Astrocyte of the spinal cord (primary cell): ENCODE measurements at places on chromosomes 4 and X.
A peak's percentile ranks its signal among the peaks of the same experiment; 100 is the strongest.

DNA sequence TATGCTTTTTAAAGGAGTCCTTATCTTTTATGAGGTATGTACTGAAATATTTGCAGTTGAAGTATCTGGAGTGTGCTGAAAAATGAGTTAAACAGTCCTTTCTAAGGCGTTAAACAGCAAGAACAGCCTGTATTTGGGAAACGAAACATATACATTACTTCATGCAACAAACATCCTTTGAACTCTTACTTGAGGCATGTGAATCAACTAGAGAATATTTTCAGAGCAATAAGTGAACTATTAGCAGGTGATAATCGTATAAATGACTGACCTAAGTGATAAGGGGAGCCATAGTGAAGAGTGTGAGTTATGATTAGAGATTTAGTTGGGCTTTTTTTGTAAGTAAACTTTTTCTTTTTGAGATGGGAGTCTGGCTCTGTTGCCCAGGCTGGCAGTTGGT lies 45.9 kb upstream of the RHOH start:
- no peak for DNase-seq

DNA sequence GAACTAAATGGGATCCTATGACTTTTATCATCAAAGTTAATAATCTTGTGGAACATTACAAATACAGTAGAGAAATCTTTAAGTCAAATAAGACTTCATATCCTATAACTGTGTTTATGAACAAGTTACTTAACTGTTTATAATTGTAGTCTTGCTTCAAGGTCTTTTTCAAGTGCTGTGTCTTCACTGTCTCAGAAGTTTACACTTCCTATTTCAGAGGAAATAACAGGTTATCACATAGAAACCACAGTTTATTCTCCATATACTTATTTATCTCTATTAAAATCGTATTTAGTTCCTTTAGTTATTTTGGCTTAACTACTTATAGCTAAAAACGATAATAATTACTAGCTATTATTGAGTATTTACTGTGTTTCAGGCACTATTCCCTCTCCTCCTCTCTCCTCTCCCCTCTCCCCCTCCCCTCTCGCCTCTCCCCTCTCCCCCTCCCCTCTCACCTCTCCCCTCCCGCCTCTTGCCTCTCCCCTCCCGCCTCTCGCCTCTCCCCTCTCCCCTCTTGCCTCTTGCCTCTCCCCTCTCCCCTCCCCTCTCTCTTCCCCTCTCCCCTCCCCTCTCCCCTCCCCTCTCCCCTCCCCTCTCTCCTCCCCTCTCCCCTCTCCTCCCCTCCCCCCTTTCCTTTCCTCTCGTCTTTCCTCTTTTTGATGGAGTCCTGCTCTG lies 63.7 kb downstream of the RBPJ start:
- DNase-seq = no peak

DNA sequence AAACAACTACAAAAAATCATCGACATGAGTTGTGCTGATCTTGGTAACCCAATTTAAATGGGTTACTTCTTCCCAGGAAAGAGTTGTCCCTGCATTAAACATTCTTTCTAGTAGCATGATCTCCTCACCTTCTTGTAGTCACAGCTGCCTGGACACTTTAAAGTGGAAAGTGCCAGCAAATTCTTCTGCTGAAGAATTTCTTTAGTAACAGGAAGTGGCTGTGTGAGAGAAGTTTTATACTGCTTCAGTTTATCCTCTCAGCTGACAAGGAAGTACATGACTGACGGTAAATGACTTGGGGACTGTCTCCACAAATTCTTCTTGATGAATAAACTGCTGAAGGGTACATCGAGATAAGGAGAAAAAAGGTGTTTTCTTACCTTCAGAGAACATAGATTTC lies 18.2 kb upstream of the TNIP3 start:
- DNase-seq = peak; percentile 46

- peak; percentile 81 for DNase-seq
Observed at GRCh38 chr4:155828628-155829027, 37.4 kb downstream of the ASIC5 start.

DNA sequence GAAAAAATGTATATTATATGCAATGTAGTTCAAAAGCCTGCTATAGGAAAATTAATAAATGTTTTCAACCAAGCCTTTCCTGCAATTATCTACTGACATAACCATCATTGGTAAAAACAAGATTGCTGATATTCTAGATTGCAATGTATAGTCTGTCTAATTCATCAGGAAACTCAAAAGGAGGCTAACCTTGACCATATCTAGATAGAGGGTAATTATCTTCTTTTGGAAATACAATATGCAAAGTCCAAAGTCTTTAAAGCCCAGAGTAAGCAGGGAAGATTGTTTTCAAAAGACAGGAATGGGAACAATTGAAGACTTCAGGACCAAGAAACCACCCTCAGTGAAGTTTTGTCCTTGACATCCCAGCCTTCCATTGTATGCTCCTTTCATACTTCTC lies 123.1 kb upstream of the GLRA2 start:
- no peak for DNase-seq

- no peak for DNase-seq
Observed at GRCh38 chrX:151741606-151742005, 7.1 kb downstream of the CNGA2 start.

DNA sequence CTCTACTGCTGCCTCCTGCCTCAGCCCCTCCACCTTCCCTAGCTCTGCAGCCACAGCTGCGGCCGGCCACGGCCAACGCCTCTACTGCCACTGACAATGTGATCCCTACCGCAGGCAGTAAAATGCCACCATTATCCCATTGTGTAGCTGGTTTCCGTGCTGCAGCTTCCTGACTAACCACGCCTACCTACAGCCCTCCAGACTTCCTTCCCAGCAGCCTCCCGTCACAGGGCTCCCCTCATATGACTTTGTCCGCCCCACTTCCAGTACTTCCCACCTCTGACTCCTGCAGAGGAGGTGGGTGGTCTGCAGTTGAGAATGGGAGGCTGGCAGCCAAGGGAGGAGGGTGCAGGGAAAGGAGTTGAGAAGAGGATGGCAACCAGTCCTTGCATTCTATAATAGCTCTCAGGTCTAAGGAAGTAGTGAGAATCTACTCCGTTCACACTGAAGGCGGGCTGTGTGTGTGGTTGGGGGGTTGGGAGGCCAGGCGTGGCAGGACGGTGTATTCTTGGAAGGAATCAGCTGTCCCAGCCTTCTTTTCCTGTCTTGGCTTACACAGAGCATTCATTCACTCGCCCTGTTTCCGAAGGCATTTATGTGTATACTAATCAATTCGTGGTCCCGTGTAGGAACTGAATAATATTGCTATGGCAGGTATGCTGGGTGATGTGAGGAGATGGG lies 33.1 kb upstream of the USP51 start:
- no peak for DNase-seq

GRCh38 chrX:81890521-81890920 lies 688.6 kb downstream of the SH3BGRL start:
- DNase-seq = no peak

DNA sequence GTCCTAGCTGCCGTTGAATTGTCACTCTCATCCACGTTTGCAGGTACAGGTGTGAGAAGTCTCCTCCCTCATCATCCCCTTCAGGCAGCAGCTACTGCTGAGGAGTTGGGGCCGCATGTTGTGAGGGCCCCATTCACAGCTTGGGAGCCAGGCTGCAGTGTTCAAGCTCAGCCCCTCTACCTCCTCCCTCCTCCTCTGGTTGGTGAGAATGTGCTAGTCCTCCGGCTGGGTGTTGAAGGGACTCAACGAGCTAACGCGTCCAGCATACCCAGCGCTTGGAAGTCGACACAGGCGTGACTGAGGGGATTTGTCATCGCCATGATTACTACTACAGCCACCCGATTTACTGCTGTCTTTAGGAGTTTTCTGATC lies 82.0 kb upstream of the PSAPL1 start:
- no peak for DNase-seq

- DNase-seq = peak; percentile 44
Observed at GRCh38 chr4:81472281-81473182, 825 bp upstream of the RASGEF1B start.

- no peak for DNase-seq
Observed at GRCh38 chr4:163172647-163173046, 6.0 kb upstream of the NAF1 start.

DNA sequence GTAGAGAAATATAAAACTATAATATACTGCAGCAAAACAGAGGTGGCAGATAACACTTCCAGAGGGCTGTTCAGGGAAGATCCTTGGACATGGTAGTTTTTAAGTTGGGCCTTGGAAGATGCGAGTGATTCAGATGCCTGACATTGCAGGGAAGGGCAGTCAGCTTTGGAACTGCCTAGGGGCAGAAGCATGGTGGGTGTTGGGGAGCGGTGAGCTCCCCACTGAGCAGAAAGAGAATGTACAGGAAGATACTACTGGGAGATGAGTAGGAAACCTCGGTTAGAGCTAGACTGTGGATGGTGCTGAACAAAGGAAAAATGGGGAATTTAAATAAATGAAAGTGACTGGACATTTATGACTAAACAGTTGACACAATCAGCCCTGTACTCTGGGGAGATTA lies 24.9 kb upstream of the SEC24B start:
- DNase-seq = no peak

DNA sequence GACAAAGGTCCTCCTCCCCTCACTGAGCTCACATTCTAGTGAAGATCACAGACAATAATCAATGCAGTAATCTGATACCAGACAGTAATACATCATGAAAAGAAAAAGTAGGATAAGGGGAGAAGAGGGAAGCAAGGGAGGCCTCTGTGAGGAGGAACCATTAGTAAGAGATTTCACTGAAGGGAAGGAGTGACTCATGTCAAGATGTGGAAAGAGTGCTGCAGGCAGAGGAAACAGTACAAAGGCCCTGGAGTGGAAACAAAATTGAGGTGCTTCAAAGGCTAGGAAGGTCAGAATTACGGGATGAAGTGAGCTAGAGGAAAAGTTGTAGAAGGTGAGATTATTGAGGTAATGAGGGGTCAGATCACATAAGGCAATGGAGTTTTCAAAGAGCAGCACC lies 38.1 kb downstream of the LAMTOR3 start:
- DNase-seq = no peak
